ENCODE measurements at places on chromosomes 4 and X.

DNA sequence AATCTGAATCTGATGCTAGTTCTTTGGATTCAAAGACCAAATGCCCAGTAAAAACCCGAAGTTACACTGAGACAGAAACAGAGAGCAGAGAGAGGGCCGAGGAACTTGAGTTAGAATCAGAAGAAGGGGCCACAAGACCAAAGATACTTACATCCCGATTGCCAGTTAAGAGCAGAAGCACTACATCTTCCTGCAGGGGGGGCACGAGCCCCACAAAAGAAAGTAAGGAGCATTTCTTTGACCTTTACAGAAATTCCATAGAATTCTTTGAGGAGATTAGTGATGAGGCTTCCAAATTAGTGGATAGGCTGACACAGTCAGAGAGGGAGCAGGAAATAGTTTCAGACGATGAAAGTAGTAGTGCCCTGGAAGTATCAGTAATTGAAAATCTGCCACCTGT, 309.3 kb downstream of the ANK2 start:
- no peak for DNase-seq

DNA sequence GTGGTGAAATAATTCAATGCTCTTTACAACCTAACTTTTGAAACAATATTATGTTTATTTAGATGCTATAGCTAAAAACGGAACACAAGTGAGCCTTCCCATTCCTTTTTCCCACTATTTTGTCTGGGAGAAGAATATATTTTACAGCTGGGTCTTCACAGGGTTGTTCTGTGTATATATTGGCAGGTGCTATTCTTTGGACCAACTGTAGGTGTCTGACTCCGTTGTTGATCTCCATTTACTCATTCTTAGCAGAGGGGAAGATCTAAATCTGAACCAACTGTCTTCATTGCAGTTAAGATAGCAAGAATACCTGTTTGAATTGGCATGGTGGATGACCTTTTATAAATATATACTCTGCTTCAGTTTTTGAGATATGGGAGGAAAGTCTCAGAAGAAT, 257.4 kb downstream of the CFAP299 start:
- no peak for DNase-seq

- DNase-seq, result no peak
Measured at GRCh38 chrX:17082831-17083230, 136.4 kb downstream of the REPS2 start.

DNA sequence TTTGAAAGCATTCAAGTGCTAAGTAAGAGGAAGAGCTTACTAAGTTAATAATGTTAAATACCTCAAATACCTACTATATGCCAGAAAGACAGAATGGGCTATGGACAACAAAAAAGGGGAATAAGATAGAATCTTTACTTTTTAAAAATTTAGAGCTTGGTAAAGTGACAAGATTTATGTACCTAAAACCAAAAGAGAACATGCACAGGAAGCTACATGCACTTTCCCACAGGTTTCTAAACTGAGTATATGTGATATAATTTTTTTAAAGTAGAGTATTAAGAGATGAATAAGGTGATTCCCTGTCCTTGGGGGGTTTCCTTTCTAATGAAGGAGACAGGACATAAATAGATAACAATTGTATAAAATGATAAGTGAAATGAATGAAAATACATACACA, 30.7 kb downstream of the SLC4A4 start:
- no peak for DNase-seq

Measured in GM04503 (cell line).